ENCODE measurements at places on chromosomes 11 and 22.
A peak's percentile ranks its signal among the peaks of the same experiment; 100 is the strongest.

DNA sequence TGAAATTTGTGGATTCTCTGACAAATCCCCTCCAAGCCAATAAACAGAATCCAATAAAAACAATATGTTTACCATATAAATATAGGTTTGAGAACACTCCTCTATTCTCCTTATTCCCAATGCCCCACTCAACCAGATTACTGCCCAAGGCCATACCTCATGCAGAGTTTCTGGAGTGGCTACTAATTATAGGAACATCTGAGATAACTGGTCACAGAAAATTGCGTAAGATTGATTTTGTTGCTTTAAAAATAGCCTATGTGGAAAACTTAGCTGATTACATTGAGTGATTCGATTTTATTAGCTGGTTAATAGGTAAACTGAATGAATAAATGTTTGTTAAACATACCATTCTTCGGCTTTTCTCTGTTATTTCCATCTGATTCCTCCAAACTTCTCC is 48.0 kb downstream of the ME3 start:
- DNase-seq: no peak

GRCh38 chr11:36899800-36900199 is 301.8 kb upstream of the RAG2 start:
- no peak for DNase-seq

GRCh38 chr11:46202149-46202548 is 75.3 kb upstream of the CREB3L1 start:
- no peak for DNase-seq

- no peak for DNase-seq
These were observed 26.8 kb downstream of the TRIM44 start for GRCh38 chr11:35689081-35689996.

GRCh38 chr11:114163830-114164401 is 104.4 kb downstream of the ZBTB16 start:
- no peak for DNase-seq

DNA sequence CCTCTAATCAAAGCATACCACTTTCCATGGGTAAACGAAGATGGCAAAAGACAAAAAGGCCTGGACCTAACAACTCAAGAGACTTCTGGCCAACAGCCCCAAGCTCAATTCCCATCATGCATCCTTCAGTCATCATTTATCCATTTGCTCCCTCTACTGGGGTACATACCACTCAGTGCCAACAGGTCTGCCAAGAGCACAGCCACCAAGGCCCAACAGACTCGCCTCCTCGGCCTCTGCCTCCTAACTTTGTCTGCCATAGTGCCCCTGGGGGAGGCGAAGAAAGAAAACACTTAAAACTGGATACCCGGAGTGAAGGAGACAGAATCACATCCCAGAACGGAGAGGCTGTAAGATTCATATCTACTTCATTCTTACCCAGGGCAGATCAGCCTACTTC is 1.1 kb downstream of the HYOU1 start:
- DNase-seq: peak; percentile 32

- no peak for DNase-seq
These were observed 6.3 kb downstream of the OR52K2 start for GRCh38 chr11:4455419-4455818.

- DNase-seq: no peak
These were observed 293.9 kb downstream of the GUCY1A2 start for GRCh38 chr11:106724293-106724892.

DNA sequence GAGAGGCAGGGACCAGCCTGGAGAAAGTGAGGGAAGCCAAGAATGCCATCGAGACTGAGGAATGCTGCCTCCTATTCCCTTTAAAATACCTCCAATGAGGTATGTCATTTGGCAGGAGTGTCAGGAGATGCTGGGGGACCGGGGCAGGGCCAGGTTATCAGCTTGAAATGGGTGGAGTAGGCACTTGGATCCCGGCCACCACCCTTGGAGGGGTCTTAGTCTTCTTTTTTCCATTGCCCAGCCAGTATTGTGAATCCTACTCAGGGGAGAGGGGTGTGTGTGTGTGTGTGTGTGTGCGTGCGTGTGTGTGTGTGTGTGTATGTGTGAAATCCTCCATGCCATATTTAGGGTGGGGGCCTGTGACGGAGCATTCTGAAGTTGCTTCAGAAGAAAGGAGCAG is 116.2 kb downstream of the ZBTB16 start:
- no peak for DNase-seq

GRCh38 chr11:83982825-83983224 is 696.7 kb upstream of the CCDC90B start:
- no peak for DNase-seq

GRCh38 chr11:81005595-81005994 is 1564.8 kb upstream of the TENM4 start:
- DNase-seq: peak; percentile 1

DNA sequence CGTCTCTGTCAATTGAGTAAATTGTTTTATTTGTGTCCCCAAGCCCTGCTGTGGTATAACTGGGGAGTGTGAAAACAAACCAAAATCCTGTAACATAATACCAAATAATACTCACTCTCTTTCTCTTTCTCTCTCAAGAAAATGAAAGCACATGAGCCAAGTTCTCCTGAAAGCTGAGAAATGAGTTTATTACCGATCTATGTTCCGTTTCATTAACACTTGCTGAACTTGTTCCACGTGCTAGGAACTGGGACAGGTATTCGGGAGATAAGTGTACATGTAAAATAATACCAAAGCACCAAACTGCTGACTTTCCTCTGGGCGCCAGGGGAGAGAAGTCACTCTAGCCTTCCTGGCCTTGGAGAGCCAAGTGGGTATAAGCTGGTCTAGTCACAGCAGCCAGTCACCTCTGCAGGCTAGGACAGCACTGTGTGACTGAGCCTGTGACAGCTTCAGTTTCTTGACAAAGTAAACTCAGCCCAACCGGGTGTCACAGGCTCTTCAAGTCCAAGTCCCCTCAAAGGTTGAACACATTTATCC is 23.1 kb downstream of the CD6 start:
- peak; percentile 54 for DNase-seq

DNA sequence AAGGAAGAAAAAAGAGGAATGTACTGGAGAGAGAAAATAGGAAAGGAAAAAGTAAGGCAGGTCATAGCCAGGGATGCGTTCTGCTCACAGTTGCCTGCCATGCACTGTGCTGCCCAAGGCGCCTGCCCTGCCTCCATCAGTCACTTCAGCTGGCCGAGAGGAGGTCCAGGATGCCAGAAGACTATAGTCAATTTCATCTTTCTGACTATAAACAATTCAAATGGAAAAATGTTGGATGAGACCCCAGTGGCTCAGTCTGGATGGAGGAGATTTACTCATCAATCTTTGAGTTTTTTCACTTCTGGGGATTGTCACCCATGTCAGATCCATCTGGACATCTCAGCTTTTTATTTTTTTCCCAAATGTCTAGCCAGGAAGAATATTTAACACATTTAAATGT is 36.7 kb upstream of the CLMP start:
- no peak for DNase-seq

- no peak for DNase-seq
These were observed 393.1 kb downstream of the CADM1 start for GRCh38 chr11:115111066-115111465.

- DNase-seq: no peak
These were observed 21.8 kb downstream of the CSF2RB start for GRCh38 chr22:36935313-36935610.

GRCh38 chr11:67498544-67498972 is 6.6 kb downstream of the PITPNM1 start:
- DNase-seq: no peak

- DNase-seq: no peak
These were observed 648.2 kb downstream of the FAM181B start for GRCh38 chr11:82085493-82085892.

GRCh38 chr22:38038890-38039812 is 18.1 kb upstream of the PICK1 start:
- no peak for DNase-seq

DNA sequence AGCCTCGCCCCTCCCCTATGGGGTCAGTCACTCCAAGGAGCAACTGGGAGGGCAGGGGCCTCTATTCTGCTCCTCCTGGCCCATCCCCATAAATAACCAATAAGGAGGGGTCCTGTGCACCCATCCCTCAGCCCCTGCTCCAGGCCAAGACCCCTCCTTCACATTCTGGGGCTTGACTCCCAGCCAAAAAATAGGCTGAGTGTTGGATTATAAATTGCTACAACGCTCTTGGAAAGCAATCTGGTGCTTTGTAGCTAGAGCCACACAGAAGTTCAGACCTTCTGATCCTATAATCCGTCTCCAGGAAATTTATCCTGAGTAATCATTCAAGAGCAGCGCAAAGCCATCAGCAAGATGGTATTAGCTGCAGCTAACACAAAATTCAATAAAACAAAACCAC is 42.5 kb downstream of the ABCC8 start:
- DNase-seq: no peak

DNA sequence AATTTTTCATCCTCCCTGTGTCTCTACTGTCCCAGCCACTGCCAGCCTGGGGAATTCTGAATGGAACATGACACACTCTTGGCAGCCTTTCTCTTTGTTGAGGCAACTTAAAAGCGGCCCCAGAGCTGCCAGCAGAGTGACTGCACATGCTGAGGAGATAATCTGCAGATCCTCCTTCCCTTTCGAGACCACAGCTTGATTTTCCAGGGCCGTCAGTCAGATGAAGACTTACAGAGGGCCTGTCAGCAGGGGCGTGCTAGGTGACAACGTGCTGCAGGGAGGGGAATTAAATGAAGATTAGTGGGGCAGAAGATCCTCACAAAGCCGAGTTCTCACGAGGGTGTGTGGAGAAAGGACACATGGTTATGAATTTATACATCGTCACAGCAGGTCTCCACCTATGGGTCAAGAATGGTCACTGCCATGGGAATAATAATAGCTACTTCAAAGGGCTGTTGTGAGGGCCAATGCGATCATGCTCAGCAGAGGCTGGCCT is 193.5 kb upstream of the PITPNB start:
- DNase-seq: no peak

DNA sequence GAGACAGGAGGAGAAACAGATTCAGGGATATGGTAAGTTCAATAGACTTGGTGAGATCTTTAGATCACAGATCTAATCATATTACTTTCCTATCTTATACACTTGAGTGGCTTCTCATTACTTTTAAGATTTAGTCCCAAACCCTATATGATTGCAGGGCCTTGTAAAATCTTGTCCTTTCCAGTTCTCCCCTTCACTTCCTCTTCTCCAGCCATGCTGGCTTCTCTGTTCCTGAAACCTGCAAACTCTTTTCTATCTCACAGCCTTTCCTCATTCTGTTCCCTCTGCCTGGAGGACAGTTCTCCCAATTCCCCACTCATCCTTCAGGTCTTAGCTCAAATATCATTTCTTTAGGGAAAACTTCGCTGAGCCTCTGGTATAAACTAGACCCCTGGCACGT is 65.9 kb upstream of the BIRC3 start:
- no peak for DNase-seq

- no peak for DNase-seq
These were observed 38.0 kb downstream of the IL18BP start for GRCh38 chr11:72036687-72037086.

GRCh38 chr22:46147061-46147460 is 3.3 kb upstream of the PPARA start:
- no peak for DNase-seq

DNA sequence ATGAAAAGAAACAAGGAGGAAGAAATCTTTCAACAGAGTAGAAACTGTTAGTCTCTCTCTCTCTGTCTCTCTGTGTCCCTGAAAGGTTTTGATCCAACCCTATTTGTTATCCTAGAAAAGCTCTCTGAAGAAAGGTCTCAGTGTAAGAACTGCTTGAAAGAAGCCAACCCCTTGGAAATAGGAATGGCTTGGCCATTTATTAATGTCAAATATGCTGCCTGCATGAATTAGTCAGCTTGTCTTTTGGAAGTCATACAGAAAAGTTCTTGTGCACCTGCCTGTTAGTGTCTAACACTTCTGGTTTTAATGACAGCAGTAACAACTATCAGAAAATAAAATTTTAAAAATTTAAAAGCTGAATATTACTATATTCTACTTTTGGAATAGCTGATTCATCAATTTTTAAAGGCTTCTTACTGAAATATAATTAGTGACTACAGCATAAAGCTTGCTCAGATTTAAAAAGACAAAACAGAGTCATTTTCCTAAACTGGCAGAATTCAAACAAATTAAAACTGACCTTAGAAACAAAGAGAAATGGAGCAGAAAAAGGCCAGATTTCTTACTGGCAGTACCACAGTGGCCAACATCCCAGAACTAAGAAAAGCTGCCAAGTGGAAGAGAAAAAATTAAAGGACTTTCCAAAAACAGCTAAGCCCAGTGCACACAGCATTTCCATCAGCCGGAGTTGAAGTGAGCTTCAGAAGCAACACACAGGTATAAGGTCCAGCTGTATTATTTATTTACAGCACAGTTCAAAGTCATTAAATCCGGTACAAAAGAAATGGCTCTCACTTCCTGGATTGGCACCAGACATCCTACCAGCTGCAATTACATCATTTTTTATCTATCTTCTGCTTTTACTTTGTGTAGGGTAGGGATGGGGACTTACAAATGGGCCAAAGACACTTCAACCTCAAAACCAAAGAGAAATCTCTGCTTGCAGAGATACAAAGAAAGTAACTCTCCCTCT is 76.3 kb downstream of the PRCP start:
- DNase-seq: no peak

- no peak for DNase-seq
These were observed 113.2 kb downstream of the TMEM135 start for GRCh38 chr11:87150936-87151335.

DNA sequence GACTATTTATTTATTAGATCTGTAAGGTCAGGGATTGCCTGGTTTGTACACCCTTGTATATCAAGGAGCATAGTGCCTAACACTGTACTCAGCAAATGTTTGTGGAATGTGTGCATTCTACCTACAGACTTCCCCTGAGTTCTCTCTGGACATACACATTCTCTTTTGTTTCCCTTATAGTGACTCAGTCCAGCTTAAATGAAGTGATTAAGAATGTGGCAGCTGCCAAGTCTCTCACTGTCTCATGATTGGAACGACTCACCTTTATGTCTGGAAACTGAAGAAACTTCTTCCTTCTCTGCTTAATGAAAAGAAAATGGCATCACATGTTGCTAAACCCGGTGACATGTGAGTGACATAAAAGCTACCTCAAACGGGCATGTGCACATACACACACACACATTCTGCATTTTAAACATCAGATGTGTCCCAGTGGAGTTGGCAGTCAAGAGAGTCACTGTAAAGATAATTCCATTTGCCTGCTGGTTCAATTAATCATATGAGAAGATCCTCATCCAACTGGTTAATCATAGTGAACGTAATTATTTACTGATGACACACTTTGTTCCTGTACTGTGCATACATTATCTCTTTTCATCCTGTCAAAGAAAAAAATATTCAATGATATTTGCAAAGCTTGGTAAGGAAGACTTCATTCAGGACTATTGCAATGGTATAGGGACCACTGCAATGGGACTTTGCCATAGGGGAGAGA is 42.8 kb downstream of the GLYAT start:
- no peak for DNase-seq

GRCh38 chr11:103550811-103551210 is 441.6 kb downstream of the DYNC2H1 start:
- no peak for DNase-seq

GRCh38 chr11:119533921-119534736 is 111.2 kb upstream of the THY1 start:
- DNase-seq: peak; percentile 49
